ENCODE measurements at places on chromosomes 3 and 15.
A peak's percentile ranks its signal among the peaks of the same experiment; 100 is the strongest.

DNA sequence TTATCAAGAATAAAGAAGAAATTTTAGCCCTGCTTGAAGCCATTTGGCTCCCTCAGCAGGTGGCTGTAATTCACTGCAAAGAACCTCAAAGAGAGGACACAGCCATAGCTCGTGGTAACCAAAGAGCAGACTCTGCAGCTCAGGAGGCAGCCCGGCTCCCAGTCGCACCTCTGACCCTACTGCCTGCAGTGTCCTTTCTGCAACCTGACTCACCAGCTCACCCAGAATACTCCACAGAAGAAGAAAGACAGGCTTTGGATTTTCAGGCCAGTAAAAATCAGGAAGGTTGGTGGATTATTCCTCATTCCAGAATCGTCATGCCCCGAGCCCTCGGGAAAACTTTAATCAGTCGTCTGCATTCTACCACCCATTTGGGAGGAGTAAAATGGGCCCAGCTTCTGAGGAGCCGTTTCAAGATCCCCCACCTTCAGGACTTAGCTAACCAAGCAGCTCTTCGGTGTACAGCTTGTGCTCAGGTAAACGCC is 38.6 kb downstream of the ZBTB11 start:
- DNase-seq: no peak

- DNase-seq: no peak
These were observed 244.1 kb downstream of the SLCO3A1 start for GRCh38 chr15:92097474-92098178.

DNA sequence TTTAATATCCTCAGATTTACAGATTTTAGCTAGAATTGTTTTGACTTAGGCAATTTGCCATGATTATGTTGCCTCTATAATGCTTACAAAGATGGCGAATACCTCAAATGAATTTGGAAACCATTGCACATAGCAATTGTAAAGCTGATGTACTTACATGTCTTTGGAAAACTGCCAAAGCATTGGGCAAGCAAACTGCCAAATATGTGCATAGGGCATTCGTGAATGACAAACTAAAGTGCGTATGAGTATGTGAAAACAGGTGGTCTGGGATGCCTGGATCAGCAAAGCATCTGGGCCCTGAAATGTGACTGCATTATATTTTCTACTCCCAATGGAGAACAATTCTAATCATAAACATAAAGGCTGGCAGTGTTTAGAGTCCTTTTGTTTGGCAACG is 445.3 kb upstream of the ROBO1 start:
- no peak for DNase-seq

DNA sequence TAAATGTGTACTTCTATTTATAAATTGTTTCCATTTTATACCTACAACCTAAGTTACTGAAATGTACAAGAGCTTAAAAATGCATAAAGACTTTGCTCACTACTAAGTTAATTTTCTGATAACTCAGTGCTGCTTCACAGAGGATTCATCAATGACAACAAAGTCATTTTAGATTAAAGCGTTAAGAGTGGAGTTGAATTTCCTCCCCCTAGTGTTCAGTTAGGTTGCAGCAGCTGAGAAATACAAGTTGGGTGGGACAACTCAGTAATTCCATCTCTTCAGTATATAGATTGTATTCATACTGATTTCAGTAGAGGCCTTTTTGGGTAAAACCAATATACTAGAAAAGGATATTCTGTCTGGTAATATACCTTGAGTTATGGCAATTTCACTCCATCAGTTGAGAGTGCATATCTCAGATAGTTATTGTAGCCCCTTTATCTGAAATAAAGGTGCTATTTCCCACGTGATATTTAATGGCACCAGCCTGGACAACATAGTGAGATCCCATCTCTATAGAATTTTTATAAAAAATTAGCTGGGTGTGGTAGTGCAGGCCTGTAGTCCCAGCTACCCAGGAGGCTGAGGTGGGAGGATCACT is 6.9 kb upstream of the RPL35A start:
- no peak for DNase-seq

DNA sequence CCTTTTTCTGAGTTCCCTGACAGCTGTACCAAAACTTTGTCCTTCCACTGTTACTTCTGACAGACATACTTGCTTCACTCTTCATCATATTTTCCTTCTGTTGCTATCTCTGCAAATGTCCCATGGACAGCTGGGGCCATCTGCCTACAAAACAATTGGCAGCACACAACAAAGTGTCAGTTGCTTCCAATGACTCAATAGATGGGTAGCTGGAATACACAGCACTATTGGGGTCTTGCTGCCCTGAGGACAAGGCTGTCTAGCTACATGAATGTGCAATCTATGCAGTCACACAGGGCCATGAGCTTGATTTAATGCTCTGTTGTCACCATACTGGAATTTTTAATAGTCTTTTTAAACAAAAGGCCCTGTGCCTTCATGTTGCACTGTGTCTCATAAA is 192.8 kb downstream of the DTWD1 start:
- no peak for DNase-seq

DNA sequence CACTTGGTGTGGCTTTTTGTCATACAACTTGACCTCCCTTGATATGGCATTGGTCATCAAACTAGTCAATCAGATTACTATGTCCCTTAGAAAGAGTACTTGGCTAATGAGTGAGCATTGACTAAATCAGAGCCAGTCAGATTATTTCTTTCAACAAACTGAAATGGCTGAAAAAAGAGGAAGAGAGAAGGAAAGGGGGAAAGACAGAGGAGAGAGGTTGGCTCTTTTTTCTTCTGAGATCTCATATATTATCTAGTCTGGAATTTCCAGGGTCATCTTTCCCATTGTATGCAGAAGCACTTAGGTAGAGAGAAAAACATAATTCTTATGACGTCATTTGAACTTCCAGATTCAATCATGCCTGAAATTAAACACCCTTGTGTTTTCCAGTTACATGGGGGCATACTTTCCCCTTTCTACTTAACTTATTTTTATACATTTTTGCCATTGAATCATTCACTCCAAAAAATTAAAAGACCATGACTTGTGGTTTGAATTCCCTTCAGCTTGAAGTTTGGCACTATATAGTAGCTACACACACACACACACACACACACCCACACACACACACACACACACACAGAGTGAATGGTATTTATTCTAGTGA is 387.8 kb downstream of the LSAMP start:
- no peak for DNase-seq

GRCh38 chr15:51046799-51047449 is 47.8 kb downstream of the TNFAIP8L3 start:
- no peak for DNase-seq

- peak; percentile 85 for DNase-seq
These were observed 42.7 kb upstream of the ATP2B2 start for GRCh38 chr3:10547841-10548783.

Measured in vagina (tissue), 2 donors.